ENCODE measurements at places on chromosomes 11 and 22.

- peak; percentile 75 for DNase-seq
These were observed 15.4 kb downstream of the BAD start for GRCh38 chr11:64268893-64269539.

DNA sequence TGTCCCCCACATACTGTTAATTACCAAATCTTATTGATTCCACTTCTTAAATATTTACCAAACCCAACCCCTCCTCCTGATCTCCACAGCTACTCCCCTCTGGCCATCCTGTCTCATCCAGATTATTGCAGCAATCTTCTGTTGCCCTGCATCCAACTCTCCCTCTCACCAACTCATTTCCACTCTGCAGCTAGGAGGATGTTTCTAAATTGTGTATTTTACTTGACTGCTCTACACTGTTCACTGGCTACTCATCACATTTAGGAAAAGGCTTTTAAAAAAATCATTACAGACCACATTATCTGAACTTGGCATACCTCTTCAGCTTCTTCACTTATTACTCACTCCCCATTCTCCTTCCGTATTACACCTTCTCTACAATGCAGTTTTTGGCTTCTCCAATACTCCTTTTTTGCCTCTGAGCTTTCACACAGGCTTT, 117.9 kb downstream of the ATG16L2 start:
- no peak for DNase-seq

GRCh38 chr11:117668321-117668751, 128.7 kb downstream of the DSCAML1 start:
- DNase-seq = no peak

GRCh38 chr11:123054301-123055065, 7.5 kb downstream of the HSPA8 start:
- DNase-seq = peak; percentile 90

- no peak for DNase-seq
These were observed 52.7 kb downstream of the CLPB start for GRCh38 chr11:72381584-72382090.

Measured in eye (tissue), 1 donor.